ENCODE measurements at places on chromosomes 5 and 9.

GRCh38 chr5:158383486-158383885 is 524.5 kb upstream of the CLINT1 start:
- DNase-seq, result no peak

GRCh38 chr9:79741381-79741780 is 169.6 kb downstream of the TLE4 start:
- DNase-seq, result no peak

DNA sequence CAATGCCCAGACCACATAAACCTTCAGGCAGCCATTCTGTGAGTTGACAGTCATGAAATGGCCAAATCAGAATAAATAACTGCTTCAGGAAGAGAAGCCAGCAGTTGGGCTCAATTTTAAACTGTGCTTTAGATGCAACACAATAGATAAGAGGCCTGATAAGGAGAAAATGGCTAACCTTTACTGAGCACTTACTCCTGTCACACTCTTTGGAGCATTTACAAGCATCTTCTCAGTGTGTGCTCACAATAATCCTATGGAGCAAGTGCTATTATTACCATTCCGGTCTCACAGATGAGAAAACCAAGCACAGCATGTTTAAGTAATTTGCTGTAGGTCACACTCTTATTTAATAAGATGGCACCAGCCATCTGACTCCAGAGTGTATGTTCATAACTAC is 11.5 kb upstream of the SH3RF2 start:
- no peak for DNase-seq

DNA sequence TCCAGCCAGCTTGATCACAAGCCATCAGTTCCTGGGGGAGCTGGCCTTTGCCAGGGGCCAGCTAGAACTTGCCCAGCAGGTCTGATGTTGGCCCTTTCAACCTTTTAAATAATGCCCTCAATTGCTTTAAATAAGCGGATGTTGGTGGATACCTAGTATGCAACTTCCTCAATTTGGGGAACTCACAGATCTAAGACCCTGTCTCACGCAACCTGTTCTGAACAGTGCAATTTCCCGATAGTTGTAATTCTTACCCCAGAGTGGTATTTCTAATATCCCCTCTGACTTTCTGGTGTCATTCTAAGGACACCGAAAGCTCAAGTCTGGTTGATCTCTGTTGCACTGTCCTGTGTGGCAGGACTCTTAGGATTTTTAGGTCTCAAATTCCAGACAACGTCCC is 23.1 kb downstream of the GALNT12 start:
- no peak for DNase-seq

DNA sequence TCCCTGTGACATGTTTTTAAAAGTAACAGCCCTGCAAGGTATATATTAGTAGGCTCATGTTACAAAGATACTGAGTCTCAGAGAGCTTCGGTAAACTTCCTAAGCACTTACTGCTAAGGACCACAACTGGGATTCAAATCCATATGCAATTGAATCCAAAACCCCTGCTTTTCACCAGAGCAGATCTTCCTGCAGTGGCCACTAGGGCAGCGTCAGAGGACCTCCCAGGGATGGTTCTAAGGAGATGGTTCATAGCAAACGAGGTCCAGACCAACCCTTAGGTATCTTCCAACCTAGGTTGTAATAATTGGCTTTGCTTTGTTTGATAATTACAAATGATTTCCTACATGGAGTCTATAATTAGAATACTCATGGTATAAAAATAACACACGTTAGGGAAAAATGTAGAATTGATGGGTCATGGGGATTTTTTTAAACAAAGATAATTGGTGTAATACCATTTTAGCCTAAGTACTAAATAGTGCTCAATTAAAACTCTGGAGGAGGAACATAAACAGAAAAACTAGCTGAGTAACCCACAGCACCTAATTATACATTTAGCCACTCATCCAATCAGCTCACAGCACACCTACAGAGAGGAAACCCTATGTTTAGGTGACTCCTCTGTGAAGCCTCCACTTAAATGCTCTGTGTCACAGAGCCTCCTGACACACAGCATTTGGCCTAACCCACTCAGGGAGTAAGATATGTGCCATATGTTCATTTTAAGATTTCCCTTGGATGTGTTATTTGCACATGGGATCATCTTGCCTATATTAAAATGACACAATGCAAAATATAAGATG is 10.0 kb upstream of the CAST start:
- no peak for DNase-seq

DNA sequence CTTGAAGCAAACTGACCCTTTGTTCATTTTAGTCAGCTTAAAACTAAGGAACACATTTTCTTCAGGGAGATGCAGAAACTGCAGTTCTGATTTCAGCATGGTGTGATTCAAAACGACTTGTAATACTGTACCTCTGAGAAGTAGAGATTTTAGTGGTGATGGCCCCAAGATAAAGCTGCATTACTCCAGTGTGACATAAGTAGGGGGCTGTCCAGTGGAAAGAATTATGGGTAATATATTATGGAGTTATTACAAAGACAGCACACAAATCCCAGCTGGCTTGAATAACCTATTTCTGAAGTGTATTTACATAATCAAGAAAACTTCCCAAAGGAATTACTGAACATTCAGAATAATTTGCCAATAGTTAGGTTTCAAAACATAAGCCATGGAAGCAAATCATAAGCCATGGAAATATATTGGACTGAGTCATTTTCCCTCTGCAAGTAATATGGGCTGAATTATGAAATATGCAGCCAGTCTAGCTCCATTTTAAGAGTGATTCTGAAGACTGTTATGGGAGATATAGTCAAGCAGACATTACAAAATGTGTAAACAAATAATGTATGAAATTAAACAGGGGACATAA is 133.7 kb upstream of the FBXL17 start:
- no peak for DNase-seq

DNA sequence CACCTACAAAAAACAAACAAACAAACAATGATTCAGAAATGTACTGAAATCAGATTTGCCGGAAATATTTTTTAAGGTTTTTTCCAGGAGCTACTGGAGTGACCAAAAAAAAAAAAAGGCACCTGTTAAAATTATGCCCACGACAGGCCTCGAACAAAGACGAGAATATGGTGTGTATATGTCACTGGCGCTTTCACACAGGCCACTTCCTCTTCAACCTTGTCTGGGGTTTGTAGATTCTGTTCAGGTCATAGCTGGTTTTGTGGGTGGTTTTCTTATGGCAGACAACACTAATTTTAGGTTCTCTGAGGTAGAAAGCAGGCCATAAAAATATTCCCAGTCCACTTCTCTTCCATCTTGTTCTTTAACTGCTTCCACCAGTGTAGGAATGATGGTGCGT is 7.0 kb downstream of the NDUFB6 start:
- DNase-seq, result no peak

DNA sequence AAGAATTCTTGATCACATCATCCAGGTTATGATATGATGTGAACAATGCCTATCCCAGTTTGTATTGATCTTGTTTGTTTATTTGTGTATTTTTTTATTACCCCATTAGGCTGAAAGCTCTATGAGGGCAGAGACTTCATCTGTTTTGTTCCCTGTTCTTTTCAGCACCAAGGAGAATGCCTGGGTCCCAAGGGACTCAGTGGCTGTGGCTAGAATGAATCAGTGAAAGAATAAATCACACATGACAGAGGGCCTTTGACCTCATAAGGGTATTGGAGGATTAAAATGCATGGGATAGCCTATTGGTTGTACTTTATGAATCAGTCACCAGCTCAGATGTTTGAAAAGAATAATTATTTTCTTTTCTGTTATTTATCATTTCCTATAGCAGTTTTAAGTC is 292.2 kb downstream of the GAS1 start:
- peak; percentile 37 for DNase-seq

DNA sequence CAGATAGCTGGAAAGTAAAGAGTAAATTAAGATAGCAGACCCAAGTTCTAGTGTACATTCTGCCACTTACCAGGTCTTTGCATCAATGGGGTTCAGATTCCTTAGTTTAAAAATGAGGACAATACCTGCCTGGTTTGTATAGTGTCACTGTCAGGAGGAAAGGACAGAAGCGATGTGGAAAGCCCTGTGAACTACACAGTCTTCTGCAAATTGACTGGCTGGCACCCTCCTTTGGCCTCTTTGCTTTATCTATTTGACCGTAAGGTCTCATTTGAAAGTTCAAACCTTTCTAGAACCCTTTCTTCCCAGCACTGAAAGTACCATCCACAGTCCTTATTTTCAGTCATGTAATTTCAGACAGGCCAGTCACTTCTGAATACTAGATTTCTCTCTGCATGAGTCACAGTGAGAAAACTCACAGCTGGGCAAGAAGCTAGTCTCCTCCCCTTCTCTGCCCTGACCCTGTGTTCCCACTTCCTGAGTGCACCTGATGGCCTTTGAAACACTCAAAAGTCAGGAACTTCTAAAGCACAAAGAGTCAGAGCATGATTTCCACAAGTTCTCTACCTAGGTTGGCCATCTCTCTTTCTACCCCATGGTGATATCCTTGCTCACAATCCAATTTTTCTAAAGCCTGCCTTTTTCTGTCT is 91.3 kb upstream of the RASEF start:
- DNase-seq, result peak; percentile 91

GRCh38 chr9:17480966-17481365 is 97.9 kb upstream of the SH3GL2 start:
- no peak for DNase-seq

DNA sequence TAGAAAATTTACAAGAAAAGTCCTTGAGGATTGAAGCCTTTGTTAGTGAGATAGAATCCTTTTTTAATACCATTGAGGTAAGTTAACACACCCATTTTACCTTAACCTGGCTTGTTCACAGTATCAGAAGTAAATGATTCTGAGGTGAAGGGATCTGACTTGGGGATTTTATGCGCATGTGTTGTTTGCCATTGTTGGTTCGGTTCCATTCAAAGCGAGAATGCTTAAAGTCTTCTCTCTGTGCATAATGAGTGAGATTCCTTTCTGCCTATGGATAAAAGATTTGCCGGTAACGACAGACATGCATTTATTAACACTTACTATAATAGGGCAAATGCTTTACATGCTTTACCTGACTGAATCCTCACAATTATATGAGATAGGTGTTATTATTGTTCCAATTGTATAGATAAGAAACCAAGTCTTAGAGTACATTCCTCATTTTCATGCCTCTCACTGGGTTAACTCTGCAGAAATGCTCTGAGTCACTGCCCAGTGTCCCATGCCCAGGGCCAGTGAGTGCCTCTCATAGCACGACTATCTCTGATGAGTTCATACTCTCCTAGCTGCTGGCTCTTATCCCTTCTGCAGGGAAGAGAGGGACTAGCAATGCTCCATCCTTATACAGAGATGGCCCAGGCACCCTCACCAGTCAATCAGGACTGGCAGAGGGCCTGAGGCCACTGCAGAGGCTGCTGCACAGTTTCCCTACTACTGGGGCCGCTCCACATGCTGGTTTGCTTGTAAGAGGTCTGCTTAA is 54.4 kb downstream of the CMYA5 start:
- no peak for DNase-seq

- DNase-seq, result no peak
Observed at GRCh38 chr9:131963072-131964030, 116.3 kb downstream of the MED27 start.

- DNase-seq, result no peak
Observed at GRCh38 chr5:41336471-41336870, 123.1 kb upstream of the C6 start.

DNA sequence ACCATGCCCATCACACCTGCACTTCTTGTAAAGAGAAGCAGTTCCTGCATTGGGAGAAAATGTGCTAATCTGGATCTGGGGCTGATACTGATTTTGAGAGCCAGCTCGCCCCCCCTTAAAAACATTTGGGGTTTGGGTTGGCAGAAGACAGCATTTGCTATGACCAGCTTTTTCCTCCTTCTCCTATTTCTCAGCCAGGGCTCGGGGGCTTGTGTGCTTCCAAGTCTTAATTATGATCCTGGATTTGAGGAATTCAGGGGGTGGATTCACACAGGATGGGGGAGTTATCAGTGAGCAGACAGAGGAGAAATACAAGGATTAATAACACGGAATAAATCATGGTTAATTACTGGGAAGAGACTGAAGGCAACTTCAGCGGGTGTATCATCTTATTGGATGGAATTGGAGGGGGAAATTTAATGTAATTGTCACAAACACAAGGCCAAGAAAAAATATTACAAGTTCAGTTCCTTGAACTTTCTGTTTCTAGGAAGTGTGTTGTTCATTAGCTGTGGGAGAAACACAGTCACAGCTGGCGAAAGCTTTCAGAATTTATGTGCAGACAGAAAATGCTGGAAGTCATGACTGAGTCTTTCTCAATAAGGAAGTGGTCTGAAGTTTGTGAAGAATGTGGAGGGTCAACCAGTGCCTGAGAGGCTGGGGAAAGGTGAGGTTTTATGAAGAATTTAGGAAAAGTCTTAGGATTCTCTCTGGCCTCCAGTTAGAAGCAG is 15.3 kb downstream of the C9orf152 start:
- DNase-seq, result peak; percentile 23

DNA sequence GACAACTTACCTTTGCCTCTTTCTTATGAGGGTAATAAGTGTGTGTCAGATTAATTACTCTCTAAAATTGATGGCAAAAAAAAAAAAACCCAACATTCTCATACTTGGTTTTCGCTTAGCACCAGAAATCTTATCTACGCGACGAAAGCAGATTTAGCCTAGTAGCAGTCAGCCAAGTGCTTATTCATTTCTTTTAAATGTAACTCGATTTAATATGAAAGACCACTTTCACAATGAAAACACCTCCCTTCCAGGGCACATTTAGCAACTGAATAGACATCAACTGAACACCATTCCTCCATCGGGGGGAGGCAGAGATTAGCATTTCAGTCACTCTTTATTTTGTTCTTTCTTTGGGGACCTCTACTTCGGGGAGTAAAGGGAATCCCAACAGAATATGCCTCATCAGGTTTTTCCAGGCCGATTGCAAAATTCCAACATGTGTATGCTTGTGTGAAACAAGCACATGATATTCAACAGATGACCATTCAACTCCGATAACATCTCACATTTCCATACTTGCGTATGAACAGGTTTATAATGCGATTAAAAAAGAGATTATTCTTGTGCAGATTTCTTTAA is 124.1 kb upstream of the RETREG1 start:
- DNase-seq, result no peak

DNA sequence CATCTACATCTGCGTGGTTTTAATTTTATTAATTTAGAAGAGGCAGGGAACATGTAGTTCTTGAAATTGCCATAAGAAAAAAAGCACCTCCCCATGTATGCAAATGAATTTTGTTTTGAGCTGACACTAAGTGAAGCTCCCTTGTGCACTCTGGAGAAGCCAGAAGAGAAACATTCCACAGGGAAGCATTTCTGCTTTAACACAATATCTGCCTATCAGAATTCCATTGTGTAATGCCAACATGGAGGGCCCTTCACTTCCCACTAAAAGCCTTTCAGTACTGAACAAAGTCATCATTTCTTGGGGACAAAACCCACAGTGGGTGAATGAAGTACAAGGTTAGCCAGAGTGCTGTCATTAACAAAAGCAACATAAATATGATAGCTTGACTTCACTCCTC is 59.7 kb downstream of the PRELID2 start:
- no peak for DNase-seq

GRCh38 chr5:61020415-61020814 is 75.4 kb downstream of the NDUFAF2 start:
- no peak for DNase-seq

- peak; percentile 37 for DNase-seq
Observed at GRCh38 chr5:54610197-54610944, 92.8 kb downstream of the SNX18 start.

GRCh38 chr5:32461441-32462120 is 17.0 kb upstream of the ZFR start:
- DNase-seq, result no peak

- DNase-seq, result no peak
Observed at GRCh38 chr5:61816585-61817450, 484.8 kb downstream of the ZSWIM6 start.

- no peak for DNase-seq
Observed at GRCh38 chr5:134543820-134544614, 18.5 kb downstream of the JADE2 start.

Data from A172 (cell line).